ENCODE measurements at places on chromosomes 7 and 10.

GRCh38 chr7:36301914-36302771 lies 87.5 kb upstream of the ANLN start:
- no peak for DNase-seq

DNA sequence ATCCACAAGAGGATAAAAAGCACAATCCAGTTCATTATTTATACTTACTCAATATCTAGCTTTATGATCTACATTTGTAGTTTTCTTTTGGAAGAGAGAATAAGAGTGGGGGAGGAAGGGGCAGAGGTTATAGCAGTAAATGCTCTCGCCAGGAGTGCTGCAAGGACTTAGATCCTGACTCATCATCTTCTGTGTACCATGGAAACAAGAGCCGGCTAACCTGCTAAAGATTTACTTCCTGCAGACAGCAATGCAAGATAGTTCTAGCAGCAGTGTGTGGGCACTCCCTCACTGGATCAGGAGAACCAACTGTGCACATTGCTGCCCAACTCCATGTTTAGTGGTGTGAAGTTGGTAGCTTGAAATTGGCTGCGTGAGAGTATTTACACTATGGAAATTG lies 47.7 kb upstream of the TRIL start:
- no peak for DNase-seq

GRCh38 chr10:61332581-61332980 lies 120.6 kb downstream of the TMEM26 start:
- DNase-seq: no peak

DNA sequence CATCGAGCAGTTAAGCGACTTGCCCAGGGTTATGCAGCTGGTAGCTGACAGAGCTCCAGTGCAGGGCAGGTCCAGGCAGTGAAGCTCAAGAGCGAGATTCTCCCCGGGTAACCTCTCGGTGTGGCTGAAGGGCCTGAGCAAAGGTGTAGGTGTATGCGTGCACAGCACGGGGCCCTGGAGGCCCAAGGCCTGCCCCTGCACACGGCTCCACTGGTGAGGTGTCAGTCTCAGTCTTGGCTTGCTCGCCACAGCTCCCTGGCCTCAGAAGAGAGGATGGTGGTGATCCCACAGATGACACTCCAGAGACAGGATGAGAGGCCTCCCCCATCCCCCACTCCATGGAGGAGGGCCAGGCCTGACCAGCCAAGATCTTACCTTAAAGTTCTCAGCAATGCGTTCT lies 12.0 kb downstream of the AKR1B1 start:
- DNase-seq: no peak

DNA sequence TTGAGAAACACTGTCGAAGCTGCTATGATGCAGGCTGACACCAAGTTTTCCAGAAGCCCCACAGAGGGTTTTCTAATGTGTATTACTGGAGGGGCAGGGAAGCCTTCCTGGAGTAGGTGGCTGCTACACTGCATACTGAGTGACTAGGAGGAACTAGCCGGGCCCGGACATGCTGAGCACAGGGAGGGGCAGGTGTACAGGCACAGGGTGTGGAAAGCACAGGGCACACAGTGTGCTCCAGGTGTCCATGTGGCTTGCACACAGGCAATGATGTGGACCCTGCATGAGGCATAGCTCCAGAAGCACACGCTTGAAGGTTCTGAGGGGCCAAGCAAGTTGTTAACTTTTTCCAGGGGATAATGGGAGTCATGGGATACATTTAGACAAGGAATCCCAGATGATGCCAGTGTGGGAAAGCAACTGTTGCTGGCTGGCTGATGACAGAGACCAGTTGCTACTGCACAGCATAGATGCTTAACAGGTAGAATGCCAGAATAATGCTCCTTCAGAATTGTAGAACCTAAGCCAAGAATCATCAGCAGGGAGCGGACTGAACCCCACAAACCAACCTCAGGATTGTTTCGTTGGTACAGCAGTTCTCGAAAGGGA lies 14.6 kb downstream of the DHX32 start:
- DNase-seq: no peak

- DNase-seq: no peak
These were observed 167.4 kb downstream of the ARHGAP21 start for GRCh38 chr10:24556126-24556749.

DNA sequence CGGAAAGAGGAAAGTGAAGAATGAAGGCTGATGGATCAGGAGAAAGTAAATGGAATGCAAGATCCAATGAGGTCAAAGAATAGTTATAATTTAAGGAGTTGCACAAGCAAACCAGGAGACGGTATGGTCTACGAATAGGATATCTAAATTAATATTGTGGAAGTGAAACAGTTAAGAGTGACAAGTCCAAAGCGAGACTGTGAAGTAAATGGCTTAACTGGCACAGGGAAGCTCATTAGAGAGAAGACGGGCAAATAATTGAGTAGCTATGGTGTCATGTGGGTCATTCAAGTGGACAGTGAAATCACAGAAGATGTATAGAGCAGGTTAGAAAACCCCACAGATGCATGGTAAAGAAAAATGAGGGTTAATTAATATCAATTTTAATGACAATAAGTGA lies 3.2 kb downstream of the CYP51A1 start:
- DNase-seq: no peak

GRCh38 chr10:591646-592045 lies 97.8 kb downstream of the DIP2C start:
- DNase-seq: no peak

DNA sequence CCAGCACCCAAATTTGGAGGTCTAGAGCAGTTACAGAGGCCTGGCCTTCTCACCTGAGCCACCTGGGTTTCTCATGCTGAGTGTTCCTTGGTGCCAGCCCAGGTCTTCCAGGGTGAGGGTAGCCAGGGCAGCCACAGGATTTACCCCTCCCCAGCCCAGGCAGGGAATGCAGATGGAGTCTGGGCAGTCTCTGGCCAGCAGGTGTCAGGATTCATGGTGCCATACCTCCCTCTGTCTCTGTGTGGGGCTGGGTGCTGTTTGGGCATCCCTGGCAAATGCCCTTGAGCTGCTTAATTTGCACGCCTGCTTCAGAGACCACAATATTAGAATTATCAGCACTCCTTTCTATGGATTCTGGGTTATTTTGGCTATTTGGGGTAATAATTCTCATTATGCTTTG lies 246.7 kb downstream of the GFRA1 start:
- no peak for DNase-seq

DNA sequence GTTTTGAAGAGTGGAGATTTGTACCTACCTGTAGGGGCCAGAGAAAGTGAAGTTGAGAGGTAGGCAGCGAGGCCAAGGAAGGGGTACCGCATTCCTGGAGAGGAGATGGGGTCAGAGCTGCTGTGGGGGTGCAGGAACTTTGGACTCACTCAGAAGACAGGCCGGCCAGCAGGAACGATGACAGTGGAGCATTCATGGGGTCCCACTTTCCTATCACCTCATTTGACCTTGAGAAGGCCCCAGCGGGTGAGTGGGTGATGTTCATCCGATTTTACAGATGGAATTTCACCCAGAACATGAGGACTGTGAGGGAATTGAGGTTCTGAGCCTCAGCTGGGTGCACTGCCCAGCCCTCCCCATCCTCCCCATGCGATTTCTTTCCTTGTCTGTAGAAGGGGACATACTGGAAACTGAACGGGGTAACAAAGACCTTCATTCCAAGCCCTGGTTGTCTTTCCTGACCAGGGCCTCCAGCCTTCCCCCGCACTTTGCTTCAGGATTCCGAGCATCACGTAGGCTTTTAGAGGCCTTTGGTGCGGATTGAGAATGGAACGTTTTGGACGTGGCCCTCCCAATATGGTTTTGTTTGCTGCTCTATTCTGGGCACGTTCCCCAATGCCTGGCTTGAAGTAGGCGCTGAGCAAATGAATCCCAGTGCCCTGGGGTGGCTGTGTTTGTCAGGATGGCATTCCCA lies 87.3 kb downstream of the ADCY1 start:
- DNase-seq: no peak

DNA sequence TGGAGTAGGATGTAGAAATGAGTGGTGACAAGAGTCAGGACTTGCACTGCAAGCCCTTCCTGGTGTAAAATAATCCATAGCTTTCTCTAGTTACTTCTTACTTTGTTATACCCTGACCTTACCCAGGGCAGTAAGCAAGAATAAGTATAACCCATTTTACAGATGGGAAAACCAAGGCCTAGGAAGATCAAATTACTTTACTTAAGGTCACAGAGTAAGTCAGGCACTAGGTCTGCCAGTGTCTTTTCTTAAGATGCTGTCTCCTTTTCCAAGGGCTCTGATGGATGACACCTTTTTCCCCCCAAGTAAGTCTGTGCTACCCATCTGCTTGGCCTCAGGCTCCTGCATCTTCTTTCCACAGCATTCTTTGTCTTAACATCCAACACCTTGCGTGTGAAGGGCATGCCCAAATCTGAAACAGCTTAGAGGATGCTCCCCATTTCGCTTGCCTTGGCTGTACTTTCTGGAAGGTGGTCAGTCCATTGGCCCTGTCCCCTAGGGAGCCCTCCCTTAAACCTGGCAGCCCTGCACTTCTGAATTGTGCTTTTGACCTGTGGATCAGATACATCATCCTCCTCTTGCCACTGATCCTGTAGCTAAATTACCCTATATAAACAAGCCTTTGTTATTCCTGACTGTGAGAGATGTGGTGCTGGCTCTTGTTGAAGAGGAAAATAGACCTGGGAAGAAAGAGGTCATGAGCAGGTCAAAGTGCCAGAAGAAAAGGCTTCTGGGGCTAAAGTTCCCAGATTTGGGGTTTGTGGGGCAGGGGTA lies 168.6 kb downstream of the LRMDA start:
- DNase-seq: no peak

DNA sequence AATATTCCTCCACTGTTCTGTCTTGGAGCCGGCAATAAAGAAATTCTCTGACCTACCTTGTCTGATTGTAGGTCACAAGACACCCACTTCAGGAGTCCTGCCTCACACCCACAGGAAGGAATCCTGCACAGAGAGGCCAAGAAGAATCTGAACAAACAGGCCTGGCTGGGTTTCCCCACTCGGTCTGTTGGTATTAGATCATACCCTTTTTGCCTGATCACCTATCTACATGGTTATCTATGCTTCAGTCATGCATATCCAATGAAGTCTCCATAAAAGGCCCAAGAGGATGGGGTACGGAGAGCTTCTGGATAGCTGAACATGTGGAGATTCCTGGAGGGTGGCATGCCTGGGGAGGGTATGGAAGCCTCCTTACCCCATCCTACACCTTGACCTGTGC lies 12.3 kb downstream of the OGDH start:
- DNase-seq: no peak

DNA sequence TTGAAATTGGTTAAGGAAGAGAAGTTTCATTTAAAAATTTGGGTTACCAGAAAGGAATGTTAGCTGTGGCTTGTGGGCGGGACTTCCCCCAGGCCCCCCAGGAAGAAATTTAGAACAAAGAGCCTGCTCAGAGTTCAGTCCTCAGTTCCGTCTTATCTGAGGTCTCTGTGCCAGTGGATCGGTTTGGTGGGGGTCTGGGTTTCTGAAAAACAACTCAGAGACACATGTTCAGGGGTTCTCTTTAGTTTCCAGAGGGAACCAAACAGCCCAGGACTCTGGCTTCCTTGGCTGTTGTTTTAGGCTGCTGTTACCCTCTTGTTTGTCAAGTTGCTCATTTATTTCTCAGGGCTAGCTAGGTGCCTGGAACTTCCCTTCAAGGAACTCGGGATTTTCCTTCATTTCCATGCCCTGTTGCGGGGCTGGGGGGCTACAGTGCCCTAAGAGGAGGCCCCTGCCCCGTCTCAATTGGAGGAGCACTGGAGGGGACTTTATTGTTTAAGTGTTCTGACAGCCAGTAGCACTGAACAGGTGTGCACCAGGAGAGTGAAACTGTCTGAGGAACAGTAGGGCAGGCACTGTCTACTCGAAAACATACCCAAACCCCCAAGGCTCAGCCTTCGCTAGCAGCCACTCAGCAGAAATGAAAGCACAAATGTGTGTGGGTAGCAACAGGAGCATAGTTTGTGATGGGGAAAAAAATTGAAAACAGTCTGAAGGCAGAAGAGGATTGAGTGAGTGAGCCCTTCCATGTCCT lies 59.9 kb downstream of the ALOX5 start:
- DNase-seq: no peak

GRCh38 chr7:70568674-70569334 lies 563.1 kb upstream of the GALNT17 start:
- DNase-seq: no peak

DNA sequence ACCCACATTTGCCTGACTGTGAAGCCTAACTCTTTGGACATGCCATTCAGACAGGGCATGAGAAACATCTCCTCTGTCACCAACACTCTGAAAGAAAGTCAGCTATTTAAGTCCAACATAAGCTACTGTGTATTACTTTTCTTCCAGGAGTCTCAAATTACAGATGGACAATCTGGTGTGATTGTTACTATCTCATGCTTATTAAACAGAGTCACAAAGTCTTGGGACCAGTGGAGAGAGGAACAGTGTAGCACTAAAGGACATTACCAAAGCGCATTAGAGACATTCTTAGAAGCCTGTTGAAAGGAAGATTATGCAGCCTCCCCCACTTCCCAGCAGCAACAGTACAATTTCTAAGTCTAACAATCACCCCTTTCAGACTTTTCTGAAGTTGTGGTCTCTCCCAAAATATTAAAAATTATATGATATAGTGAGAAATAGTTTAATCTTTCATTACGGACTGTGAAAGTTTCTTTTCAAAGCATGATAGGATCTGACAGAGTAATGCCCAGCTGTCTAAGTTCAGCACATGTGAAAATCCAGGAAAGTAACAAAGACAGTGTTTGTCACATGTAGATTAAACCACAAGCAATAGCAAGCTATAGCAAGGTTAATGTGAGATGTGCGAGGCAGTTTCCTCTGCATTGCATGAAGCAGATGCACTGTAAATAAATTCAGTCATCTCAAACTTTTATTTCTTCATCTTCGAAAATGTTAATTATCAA lies 280.9 kb upstream of the FZD8 start:
- DNase-seq: no peak

GRCh38 chr7:108484137-108484536 lies 27.9 kb upstream of the NRCAM start:
- no peak for DNase-seq

DNA sequence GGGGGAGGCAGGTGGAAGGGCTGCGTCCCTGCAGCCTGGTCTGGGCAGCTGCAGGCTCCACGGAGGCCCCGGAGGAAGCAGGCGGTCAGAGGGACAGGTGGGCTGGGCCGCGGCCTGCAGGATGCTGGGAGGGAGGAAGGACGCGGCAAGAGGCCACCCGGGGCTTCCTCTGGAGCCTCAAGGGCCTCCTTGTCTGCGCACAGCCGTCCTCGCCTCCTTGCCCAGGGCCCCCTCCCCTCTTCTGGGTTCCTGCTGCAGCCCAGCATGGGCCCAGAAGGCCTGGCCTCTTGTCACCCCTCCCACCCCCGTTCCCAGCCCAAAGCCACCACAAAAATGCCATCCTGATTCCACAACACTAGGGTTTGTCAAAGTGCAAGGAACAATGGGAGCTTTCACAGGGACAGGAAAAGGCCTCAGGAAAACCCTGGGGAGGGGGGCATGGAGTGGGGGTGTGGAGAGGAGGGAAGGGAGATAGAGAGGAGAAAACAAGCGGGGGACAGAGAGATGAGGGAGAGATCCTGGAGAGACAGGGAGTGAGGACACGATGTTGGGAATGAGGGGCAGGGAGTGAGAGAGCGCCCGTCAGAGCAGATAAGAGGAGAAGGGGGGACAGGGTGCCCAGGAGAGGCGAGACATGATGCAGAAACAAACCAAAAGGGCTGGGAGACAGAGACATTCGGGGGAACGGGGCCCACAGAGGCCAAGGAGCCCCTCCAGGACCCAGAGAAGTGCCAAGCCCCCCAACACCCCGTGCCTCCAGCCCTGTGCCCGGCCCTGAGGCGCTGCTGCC lies 41.8 kb downstream of the ZCCHC24 start:
- DNase-seq: no peak

GRCh38 chr10:124346831-124347230 lies 71.9 kb downstream of the OAT start:
- no peak for DNase-seq

Data from fibroblast of gingiva (primary cell).